ENCODE measurements at places on chromosomes 11 and 22.

DNA sequence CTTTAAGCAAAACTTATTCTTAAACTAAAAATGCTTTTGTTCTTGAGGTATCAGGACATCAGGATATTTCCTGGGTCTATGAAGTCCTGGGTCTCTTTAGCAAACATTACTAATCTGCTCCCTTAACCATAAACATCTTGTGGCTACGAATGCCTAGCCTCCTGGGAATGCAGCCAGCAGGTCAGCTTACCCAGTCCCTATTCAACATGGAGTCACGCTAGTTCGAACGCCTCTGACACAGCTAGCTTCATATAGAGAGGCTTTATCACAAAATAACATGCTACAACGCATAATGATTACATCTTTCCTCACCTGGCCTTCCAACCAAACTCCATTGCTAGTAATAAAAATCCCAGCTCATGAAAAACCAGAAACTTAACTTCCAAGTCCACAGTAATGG is 17.5 kb upstream of the FIBIN start:
- DNase-seq = no peak

GRCh38 chr11:3123761-3124733 is 41.1 kb downstream of the OSBPL5 start:
- no peak for DNase-seq

- no peak for DNase-seq
Observed at GRCh38 chr22:22196018-22196533, 48.5 kb upstream of the VPREB1 start.

GRCh38 chr22:45772743-45773142 is 101.1 kb downstream of the ATXN10 start:
- no peak for DNase-seq

DNA sequence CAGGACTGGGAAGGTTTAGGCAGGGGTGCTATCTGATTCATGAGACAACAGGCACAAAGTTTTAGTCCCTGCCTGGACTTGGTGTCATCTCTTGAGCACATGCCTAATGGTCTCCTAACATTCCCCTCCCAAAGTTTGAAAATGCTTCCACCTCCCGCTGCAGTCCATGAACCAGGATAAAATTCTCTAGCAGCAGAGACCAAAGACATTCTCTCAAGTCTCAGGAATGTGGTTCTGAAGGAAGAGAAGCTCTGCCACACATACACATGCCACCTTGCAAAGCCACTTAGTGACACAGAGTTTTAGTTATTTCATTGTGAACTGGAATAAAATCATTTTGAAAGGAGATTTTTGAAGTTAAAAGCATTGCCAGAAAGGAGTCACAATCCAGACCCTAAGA is 15.5 kb downstream of the OR51B6 start:
- no peak for DNase-seq

GRCh38 chr22:44604455-44604854 is 97.5 kb upstream of the PRR5 start:
- DNase-seq = no peak

GRCh38 chr22:22388090-22388489 is 120.5 kb downstream of the ZNF280B start:
- no peak for DNase-seq

- no peak for DNase-seq
Observed at GRCh38 chr11:94028436-94028835, 7.3 kb downstream of the HEPHL1 start.

GRCh38 chr11:6568191-6568918 is 35.1 kb downstream of the RRP8 start:
- peak; percentile 46 for DNase-seq

- DNase-seq = no peak
Observed at GRCh38 chr11:111476366-111476765, 35.8 kb downstream of the BTG4 start.

DNA sequence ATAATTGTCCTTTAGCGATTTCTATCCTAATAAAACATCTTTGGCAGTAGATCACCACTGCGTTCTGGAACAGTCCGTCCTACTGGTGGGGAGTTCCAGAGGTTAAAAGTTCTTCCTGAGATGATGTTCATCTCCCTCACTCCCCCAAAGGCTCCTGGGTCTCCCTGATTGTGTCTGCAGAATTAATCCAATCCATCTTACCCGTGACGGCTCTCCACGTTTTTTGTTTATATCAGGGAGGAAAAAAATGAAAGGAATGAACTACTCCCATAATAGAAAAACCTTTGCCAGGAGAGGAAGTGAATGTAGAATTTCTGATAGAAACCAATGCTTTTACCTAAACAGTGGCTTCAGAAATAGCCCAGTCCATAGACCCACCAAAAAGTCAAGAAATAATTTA is 81.6 kb downstream of the LARGE1 start:
- DNase-seq = no peak

GRCh38 chr22:50182176-50183081 is 3.3 kb upstream of the TRABD start:
- DNase-seq = no peak

- DNase-seq = no peak
Observed at GRCh38 chr11:94880216-94880615, 93.1 kb downstream of the CWC15 start.

DNA sequence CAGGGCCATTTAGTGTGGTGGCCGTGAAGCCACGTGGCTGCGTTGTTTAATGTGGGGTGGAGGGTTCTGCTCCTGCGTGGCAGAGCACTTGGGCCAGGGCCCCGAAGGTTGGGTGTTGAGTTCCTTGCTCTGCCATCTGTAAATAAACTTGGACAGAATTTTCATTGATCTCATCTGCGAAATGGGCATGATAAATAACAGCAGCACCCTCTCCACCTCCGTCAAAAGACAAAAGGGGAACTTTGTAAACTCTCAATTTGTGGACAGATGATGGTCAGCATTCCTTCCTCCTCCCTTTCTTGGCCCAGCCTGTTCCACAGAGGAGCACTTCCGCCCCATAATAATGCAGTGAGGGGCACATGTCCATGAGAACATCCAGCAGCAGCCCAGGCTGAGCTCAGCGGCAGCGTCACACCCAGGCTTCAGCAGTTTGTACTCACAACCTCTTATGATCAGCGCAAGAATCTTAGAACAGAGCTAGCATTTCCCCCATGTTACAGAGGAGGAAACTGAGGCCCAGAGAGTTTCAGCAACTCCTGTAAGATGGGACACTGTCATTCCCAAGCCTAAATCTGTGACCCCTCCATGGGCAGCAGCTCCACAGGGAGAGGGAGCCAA is 874.5 kb downstream of the BRD1 start:
- no peak for DNase-seq

GRCh38 chr11:60125956-60126585 is 37.6 kb downstream of the MS4A2 start:
- DNase-seq = no peak

GRCh38 chr11:48307760-48308386 is 1.9 kb downstream of the OR4S1 start:
- peak; percentile 35 for DNase-seq

DNA sequence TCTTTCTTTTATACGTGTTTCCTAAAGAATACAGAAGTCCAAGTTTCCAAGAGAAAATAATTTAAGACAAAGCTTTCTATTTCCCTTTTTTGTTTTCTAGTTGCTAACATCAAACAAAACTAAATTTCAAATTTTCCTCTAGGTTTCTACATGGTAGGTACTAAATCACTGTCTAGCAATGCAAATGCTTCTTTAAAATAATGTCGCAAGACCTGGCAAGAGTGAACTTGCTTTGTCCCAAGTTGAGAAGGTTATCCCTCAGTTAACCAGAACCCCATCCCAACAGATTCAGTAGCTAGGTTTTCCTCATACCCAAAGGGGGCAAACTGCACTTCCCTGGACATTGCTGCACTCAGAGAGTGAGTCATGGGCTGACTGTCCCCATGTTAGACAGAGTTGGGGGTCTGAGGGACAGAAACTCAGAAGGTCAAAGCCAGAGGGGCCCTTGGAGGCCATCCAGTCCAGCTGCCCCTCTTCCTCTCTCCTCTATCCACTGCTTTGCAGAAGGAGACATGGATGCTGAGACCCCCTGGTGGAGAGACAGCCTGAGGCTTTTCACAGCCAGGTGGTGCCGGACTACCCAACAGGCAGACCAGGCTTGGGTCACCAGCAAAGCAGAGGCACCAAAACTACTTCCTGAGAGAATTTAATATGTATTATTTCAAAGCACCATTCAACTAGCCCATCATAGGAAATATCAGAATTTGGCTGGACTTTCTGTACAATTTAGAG is 23.1 kb downstream of the OR2AT4 start:
- no peak for DNase-seq

GRCh38 chr11:18772211-18772610 is 19.4 kb downstream of the PTPN5 start:
- DNase-seq = no peak

DNA sequence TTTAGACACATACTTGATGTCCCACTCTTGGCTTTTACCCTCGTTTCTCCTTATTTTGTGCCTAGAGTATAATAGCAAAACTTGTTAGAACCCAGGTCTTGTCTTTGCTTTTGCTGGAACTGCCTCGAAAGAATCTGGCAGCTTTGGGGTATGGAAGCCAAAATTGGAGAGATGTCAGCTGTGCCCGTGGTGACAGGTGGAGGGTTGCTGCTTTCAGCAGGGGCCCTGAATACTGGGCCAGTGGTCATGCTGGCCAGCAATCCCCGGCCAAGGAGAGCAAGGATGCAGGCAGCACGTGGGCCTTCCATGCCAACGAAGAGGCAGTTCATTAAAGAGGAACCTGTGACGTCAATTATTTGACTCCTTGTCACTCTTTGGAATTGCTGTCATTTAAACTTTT is 181.1 kb downstream of the HIPK3 start:
- DNase-seq = no peak

DNA sequence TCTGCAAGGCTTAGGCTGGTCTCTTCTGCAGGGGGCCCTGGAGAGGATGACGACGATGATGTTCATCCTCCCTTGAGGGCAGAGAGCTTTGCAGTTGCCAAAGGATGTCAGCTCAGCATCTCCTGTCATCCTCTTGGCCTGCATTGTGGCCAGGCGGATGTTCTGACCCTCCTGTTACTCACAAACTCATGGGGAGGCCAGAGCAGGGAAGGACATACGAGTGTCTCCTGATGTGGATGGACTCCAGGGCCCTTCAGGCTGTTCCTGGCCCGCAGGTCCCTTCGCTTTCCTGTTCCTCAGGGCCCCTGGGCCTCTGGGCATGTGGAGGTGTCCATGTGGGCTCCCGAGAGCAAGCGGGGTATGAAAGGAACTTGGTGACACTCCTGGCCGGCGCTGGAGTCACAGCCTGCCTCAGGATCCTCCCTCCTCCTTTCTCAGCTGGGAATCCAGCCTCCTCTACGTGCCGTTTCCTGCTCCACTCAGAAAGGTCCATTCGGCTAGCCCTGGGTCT is 8.5 kb downstream of the ADORA2A start:
- DNase-seq = no peak

GRCh38 chr11:22786475-22786874 is 43.1 kb downstream of the SVIP start:
- no peak for DNase-seq

GRCh38 chr11:128648711-128649110 is 45.2 kb upstream of the FLI1 start:
- DNase-seq = no peak

DNA sequence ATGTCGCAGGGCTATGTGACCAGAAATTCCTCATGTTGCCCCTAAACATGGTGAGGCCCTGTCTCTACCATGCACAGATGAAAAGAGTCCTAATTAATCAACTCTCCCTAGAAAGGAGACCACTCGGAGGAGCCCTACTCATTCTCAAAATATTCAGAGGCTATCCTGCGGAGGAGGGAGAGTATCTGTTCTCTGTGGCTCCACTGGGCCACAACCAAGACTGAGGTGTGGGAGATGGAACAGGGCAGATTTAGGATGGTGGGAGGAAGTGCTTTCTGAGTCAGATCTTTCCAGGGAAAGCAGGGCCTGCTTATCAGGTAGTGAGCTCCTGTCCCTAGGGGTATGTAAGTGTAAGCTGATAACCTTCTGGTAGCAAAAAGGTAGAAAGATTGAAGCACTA is 37.0 kb upstream of the PRDM11 start:
- DNase-seq = no peak
